ENCODE measurements at places on chromosomes 2 and 18.
A peak's percentile ranks its signal among the peaks of the same experiment; 100 is the strongest.

- no peak for ATAC-seq
- H3K36me3 ChIP-seq: no peaks in the 10 kb centered on the region
- H3K27ac ChIP-seq: no peak overlapping the region
- H3K4me3 ChIP-seq: no peak overlapping the region
Observed at GRCh38 chr2:124402274-124402673, 377.2 kb downstream of the CNTNAP5 start.

- H3K36me3 ChIP-seq: peaks cover 14% of the 10 kb centered on the region
- no peaks in the 10 kb centered on the region for H3K27me3 ChIP-seq
- no peak overlapping the region for H3K4me3 ChIP-seq
- no peak overlapping the region for H3K27ac ChIP-seq
Observed at GRCh38 chr2:96801005-96801785, 14.9 kb upstream of the CNNM3 start.

DNA sequence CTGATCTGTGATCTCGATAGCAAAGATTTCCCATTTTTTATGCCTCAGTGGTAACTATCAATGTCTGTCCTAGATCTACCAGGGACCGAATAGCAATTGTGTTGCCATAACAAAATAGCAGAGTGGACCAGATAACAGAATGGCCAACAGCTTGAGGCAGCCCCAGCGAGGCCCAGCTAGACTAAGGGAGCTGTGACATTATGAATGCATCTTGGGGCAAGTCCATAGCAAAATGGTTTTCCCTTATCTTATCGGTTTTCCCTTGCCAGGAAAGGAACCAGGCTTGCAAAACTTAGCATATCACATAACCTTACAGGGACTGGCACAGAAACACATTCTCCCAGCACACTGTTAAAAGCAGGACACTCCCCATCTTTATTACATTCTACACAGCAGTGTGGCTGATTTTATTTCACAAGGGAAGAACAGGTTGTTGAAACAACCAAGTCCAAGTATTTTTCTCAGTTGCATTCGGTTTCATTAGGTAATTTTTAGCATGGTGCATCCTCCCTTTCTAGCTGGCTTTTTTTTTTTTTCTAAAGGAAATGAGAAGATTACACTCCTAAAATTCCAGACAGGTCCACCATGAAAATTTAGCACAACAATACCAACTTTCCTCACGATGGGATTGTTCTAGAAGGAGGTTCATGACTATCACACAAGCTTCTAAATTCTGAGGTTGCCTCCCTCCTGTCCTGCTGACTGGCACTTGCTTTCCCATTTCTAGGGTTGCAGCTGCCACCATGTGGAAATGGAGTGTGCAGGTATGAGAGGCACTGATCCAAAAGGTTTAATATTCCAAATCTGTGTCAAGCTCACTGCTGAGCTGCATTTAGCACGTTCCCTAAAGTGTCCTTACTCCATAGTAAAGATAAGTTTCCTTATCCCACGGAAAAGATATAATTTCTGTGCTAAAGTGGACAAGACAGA lies 97.0 kb upstream of the SLC35G4 start:
- peaks cover 11% of the 10 kb centered on the region for H3K4me1 ChIP-seq
- peak; percentile 16 for ATAC-seq
- no peak overlapping the region for H3K4me3 ChIP-seq
- H3K27ac ChIP-seq: no peak overlapping the region
- H3K27me3 ChIP-seq: no peaks in the 10 kb centered on the region

GRCh38 chr18:35352778-35353177 lies 8.6 kb upstream of the ZNF24 start:
- no peaks in the 10 kb centered on the region for H3K4me1 ChIP-seq
- no peak for ATAC-seq
- H3K4me3 ChIP-seq: no peak overlapping the region
- H3K27ac ChIP-seq: no peak overlapping the region
- no peaks in the 10 kb centered on the region for H3K27me3 ChIP-seq

DNA sequence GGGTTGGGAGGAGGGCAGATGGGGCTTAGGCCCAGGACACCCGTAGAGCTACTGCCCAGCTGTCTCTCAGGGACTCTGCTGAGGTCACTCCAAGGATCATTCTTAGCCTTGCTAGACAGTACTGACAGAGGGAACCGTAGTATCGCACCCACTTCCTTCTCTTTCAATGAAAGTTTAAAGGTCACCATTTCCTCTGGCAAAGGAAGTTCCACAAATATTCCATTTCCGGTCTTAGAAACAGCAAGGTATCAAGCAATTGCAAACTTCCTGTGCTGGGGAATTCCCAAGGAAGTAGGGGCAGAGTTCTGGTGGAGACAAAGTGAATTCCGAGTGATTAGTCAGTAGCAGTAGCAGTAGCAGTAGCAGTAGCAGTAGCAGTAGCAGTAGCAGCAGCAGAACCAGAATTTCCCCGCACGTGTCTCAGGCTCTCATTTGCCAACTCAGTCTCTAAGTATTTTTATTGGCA lies 24.7 kb downstream of the IL1B start:
- peak; percentile 82 for ATAC-seq
- peak overlapping the region; percentile 78 for H3K27ac ChIP-seq
- peaks cover 15% of the 10 kb centered on the region for H3K36me3 ChIP-seq
- H3K27me3 ChIP-seq: no peaks in the 10 kb centered on the region

DNA sequence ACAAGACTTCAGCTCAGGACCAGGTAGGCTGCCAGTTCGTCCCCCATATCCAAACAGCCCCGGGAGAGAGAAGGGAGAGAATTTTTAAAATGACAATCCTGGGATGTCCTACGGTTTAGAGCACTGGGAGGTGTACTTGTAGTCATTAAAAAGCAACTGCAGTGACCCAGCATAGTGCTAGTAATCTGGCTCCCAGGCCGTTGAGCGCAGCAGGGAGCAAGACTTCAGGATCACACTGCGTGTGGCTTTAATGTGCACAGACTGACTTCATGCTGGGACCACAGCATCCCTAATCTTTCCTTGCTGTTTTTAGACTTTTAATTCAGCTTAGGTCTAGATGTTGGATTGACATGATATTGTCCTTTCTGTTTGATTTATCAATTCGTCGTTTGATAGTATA lies 219.3 kb upstream of the FOSL2 start:
- H3K27ac ChIP-seq: no peak overlapping the region
- no peaks in the 10 kb centered on the region for H3K27me3 ChIP-seq
- H3K4me3 ChIP-seq: no peak overlapping the region
- no peaks in the 10 kb centered on the region for H3K4me1 ChIP-seq
- no peak for ATAC-seq
- H3K36me3 ChIP-seq: peaks cover 55% of the 10 kb centered on the region

DNA sequence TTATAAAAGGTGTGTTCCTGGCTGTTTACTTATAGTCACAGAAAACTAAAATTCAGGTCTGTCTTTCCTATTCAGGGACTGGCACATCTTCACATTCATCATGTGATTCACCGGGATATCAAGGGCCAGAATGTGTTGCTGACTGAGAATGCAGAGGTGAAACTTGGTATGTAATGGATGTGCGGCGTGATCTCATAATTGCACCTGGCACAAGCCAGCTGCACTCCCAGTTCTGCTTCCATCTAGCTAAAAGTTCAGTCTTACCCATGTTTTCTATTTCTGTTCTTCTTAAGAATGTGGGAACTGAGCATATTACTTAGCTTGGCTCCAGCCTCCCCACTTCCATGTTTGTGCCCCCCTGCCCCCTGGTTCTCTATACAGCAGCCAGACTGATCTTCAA lies 131.9 kb downstream of the MAP4K4 start:
- peaks cover 56% of the 10 kb centered on the region for H3K36me3 ChIP-seq
- peaks cover 55% of the 10 kb centered on the region for H3K4me1 ChIP-seq
- no peaks in the 10 kb centered on the region for H3K27me3 ChIP-seq

- H3K4me3 ChIP-seq: no peak overlapping the region
- no peak overlapping the region for H3K27ac ChIP-seq
- no peaks in the 10 kb centered on the region for H3K27me3 ChIP-seq
- peaks cover 28% of the 10 kb centered on the region for H3K36me3 ChIP-seq
- ATAC-seq: no peak
Observed at GRCh38 chr2:127733816-127734537, 32.7 kb downstream of the SFT2D3 start.
